Body of pancreas (tissue), 4 donors: ENCODE measurements at places on chromosomes 5 and 9.

- DNase-seq: no peak
Measured at GRCh38 chr5:72369301-72369700, 49.1 kb downstream of the PTCD2 start.

DNA sequence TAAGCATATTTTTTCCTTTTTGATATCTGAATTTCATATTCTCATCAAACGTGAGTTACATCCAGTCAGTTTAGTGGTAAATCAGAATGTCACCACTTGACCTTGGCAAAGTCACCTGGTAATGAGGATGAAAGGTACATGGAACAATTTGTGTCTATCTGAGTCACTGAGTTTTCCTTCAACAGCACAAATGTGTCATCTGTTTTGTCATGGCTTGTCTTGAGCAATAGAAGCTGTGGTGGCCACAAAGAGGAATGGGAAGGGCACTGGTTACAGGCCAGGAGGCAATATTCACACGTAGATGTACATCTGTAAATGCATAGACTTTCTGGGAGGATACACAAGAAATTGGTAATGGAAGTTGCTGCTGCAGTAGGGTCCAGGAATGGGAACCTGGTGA lies 8.4 kb upstream of the ZNF474 start:
- no peak for DNase-seq

DNA sequence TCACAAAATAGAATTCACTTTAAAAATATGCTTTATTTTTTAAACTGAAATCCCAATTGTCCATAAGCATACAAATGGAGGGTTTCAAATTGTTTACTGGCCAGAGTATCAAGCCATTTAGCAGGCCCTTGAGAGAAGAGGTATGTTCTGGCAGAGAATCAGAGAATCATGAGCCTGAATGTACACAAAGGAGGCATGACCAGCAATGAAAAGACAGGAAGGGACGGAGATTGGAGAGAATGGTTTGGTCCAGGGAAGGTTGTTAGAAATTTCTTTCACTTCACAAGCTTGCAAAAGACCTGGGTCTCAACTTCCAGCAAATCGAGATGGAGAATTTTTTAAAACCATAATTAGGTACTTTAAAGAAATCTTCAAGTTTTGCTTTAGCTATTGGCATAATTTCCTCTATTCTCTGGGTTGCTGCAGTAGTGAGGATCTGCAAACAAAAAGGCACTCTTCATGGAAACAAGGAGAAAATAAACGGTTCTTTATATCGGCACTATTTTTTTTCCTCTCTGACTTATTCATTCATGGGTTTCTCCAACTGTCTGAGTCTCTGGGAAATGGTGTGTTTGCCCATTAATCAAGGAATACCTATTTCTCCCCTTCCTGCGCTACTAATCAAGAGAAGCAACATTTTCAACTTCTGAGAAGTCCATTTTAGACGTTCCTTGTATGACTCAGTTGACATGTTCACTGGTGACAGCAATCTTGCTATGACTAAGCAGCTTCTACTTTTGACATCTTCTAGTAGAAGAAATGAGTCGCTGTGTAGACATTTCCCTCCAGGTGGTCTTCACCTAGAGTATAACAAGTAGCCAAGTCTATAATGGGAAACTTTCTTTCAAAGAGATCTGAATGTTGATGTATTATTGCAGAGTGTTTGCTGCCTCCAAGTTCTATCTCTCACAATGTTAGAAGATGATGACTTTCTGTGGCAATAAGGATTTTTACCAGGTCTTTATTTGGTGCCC lies 23.1 kb upstream of the ERCC6L2 start:
- DNase-seq: no peak

DNA sequence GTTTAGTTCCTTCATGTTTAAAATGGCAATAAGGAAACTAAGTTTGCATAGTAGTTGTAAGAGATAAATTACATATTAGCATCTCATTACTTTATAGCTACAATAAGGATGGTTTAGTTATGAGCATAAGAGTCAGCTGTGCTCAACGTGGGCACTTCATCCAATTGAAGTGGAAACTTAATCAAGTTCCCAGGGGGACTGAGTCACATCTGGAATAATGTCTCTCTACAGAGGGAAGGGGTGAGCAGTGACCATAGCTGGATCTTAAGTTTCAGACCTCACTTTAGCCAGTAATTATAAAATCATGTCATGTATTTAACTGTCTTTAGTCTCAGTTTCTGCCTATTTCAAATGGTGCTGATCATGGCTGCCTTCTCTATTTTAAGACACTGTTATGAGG lies 36.8 kb upstream of the FAM240B start:
- no peak for DNase-seq

GRCh38 chr9:78032730-78033457 lies 1.3 kb upstream of the GNAQ start:
- DNase-seq: no peak

GRCh38 chr9:77486968-77487367 lies 161.2 kb downstream of the GNA14 start:
- DNase-seq: no peak

DNA sequence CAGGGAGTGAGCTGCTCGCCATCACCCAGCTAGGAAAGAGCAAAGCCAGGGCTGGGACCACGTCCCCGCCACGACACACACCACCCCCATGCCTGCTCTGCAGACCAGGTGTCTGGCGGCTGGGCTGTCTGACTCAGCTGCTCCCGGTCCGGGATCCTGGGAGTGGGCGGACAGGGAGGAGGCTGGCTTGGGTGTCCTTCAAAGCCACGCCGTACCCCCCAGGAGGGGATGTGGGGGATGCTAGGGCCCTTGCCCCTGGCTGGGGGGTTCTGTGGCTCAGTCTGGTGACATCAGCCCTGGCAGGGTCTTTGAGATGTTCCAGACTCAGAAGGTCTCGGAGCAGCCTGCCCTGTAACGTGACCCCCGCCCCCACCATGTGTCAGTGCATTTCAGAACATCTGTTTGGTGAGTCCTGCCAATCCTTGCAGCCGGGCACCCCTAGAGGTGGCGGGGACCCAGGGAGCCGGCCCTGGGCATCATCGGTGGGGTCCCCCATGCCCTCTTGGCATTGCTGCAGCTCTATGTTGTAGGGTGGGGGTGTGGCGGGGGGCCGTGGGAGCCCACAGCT lies 62.3 kb downstream of the HMCN2 start:
- DNase-seq: peak; percentile 39

DNA sequence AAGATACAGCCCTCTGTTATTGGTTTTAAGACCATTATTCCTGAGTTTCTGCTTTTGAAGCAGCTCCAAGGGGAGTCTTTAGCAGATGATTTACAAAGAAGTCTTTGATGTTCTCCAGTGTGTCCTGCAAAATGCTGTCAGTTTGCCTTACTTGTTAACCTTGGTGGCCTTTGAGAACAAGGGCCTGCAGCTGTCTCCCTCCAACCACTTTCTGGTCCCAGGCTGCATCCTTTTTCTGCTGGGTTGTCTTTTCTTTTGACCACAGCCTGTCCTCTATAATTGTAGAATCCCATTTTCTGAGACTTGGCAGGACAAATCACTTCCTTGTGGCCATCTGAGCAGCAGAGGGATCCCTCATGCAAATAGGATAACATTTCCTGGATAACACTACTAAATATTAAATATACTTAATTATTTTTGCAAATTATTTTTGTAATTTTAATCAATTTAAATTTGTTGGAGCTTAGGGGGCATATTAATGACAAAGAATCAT lies 281.4 kb downstream of the DMRT2 start:
- DNase-seq: no peak

DNA sequence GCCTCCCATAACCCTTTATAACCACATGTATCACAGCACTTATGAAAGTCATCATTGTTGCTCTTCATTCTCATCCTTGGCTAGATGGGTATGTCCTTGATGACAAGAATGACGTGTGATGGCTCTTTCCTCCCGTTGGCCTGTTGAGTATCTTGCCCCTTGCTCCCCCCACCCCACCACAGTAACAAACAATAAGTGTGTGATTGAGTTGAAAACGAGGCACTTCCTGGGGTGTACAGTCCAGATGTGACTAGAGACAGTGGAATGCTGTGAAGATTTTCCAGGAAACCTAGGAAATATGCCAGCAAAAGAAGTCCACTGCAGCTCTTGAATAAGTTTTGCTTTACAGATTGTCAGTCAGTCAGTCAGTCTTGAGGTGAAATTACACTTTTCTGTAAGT lies 262.5 kb downstream of the ELAVL2 start:
- no peak for DNase-seq

- DNase-seq: no peak
Measured at GRCh38 chr9:130526854-130527650, 52.3 kb upstream of the FUBP3 start.

- DNase-seq: no peak
Measured at GRCh38 chr5:122184676-122185255, 55.4 kb downstream of the ZNF474 start.

DNA sequence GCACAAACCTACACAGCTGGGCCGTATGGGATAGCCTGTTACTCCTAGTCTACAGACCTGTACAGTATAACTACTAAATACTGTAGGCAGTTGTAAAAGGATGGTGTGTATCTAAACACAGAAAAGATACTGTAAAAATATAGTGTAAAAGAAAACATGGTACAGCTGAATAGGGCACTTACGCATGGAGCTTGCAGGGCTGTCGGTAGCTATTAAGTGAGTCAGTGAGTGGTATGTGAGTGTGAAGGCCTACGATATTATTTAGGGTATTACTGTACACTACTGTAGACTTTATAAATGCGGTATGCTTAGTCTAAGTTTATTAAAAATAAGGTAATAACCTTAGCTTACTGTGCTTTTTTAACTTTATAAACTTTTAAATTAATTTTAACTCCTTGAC lies 1.2 kb downstream of the ZCCHC9 start:
- no peak for DNase-seq

GRCh38 chr5:57492632-57493031 lies 10.0 kb upstream of the ACTBL2 start:
- no peak for DNase-seq

DNA sequence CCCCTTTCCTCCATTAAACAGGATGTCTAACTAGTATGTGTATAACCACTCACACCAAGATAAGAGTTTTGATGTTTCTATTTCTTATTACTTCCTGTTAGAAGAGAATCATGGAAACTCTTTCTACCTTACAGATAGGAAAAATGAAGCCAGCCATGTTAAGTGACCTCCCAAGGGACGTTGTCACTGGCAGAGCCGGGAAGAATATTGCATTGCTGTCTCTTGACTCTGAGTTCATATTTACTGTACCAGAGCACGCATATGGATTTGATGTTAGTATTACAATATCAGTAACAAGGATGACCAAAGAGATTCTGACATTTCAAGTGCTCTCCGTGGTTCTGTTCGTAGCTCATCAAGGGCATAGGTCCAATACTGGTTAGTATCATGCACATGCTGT lies 12.5 kb upstream of the C5orf63 start:
- DNase-seq: no peak

- no peak for DNase-seq
Measured at GRCh38 chr9:124574534-124575375, 67.6 kb upstream of the NR5A1 start.

DNA sequence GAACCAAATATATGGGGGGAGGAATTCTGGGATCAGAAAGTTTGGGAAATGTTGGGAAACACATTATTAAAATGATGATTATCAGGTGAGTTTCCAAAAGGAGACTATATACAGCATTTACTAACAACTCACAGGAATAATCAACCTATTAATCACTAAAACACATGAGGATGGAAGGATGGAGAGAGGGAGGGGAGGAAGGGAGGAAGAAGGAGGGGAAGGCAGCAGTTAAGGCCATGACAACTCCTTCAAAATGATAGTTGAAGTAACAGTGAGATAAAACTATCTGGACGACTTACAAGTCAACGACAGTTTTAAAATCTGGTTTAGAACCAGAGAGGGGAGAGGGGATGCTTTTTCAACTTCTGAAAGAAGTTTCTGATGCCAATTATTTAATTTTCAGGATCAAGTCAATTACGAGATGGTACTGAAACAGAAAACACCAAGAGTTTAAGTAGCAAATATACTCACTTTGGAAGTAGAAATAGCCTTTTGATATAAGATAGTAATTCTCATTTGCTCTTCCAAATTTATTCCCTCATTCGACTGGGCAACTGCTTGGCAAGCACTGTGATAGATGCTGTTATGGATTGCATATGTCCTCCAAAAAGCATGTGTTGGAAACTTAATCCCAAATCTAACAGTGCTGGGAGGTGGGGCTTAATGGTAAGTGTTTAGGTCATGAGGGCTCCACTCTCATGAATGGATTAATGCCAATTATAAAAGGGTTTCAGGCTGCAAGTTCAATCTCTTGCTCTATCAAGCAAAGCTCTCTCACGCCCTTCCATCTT lies 30.4 kb downstream of the FBXW11 start:
- DNase-seq: no peak

DNA sequence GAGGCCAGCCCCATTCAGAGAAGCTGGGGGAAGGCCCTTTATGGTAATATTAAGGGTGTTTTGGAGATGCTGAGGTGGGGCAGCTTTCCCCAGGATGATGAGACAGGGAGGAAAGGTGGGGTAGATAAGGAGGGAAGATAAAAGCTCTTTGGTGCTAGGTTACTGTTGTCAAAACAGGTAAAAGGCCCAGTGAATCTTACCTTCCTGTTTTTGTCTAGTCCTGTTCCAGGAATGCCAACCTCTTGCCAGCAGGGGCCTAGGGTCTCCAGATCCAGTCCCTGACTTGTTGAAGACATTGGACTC lies 797 bp upstream of the CCL27 start:
- no peak for DNase-seq

DNA sequence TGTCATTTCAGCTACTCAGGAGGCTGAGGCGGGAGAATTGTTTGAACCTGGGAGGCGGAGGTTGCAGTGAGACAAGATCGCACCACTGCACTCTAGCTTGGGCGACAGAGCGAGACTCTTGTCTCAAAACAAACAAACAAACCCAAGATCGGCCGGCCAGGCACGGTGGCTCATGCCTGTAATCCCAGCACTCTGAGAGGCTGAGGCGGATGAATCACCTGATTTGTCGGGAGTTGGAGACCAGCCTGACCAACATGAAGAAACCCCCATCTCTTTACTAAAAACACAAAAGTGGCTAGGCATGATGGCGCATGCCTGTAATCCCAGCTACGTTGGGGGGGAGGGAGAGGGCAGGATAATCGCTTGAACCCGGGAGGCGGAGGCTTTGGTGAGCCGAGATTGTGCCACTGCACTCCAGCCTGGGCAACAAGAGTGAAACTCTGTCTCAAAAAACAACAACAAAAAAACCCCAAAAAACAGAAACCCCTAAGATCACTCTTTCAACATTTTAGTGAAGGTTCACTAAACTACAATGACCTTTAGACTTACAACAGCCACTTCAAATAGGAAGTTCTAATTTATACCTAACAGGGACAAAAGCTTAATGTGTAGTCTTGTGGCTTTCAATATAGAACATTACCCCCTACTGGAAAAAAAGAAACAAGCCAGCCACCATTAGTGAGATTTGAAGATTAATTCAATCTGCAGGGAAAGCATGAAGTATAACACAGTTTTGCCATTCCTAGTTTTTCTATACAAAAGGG lies 7.0 kb downstream of the HSPA9 start:
- no peak for DNase-seq

- no peak for DNase-seq
Measured at GRCh38 chr5:98916540-98916939, 12.3 kb downstream of the CHD1 start.

- DNase-seq: peak; percentile 43
Measured at GRCh38 chr5:134510970-134511795, 14.3 kb upstream of the JADE2 start.

- DNase-seq: no peak
Measured at GRCh38 chr5:91390268-91390667, 7.2 kb upstream of the ARRDC3 start.
